Mesenchymal stem cell (in vitro differentiated cells and primary cell): ENCODE measurements at places on chromosomes 7 and 10.

DNA sequence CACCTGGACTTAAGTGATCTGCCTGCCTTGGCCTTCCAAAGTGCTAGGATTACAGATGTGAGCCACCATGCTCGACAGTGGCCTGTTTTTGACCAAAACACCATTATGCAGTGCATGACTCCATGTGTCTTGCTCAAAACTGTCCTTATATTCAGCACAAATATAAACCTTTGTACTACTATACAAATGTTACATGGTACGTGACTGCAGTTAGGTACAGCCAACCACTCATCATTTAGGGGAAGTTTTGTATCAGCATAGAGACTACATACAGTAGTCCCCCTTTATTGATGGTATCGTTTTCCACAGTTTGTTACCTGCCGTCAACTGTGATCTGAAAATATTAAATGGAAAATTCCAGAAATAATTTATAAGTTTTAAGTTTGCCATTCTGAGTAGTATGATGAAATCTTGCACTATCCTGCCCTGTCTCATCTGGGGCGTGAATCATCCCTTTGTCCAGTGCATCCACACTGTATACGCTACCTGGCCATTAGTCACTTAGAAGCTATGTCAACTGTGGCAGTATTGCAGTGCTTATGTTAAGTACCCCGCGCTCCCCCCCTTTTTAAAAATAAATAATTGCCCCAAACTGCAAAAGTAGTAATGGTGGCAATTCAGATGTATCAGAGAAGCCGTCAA is 23.3 kb upstream of the ZNF282 start:
- H3K36me3 ChIP-seq: peaks cover 75% of the 10 kb centered on the region
- no peak overlapping the region for H3K4me3 ChIP-seq
- H3K27ac ChIP-seq: no peak overlapping the region
- H3K4me1 ChIP-seq: no peaks in the 10 kb centered on the region
- H3K27me3 ChIP-seq: no peaks in the 10 kb centered on the region

- H3K27ac ChIP-seq: no peak overlapping the region
- peaks cover 19% of the 10 kb centered on the region for H3K27me3 ChIP-seq
- no peaks in the 10 kb centered on the region for H3K4me1 ChIP-seq
These were observed 117.6 kb upstream of the FAM204A start for GRCh38 chr10:118459642-118460193.

DNA sequence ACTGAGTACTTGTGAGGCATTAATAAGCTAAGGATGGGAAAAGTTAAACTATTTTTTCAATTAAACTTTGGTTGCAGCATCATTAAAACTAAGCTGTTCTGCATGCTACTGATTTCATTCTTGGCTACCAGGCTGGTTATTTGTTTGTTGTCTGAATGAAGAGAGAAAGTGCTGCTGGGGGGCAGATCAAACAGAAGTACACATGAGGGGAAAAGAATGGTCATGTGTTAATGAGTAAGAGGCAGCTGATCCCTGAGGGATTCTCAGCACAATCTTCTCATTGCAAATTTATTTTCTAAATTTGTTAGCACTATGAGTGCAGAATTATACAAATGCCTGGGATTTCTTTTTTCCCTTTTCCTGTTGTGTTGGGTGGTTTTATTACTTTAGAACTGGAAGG is 213.2 kb upstream of the HPS1 start:
- no peak overlapping the region for H3K27ac ChIP-seq
- no peaks in the 10 kb centered on the region for H3K36me3 ChIP-seq
- H3K4me1 ChIP-seq: no peaks in the 10 kb centered on the region

DNA sequence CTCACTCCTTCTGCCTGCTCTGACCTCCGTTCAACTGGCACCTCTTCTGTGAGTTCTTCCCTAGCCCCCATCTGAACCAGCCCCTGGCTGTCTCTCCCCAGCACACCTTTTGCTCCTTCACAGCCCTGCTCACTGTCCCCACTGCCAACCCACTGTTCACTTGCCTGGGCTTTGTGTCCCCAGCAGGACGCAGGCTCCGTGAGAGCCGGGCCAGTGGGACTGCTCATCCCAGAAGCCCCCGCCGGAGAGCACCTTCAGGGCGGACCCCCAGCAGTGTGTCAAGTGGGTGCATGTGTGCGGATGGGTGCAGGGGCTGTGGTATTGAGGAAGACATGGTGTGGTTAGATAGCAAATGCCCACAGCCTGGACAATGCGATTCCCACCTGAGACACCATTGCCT is 148.4 kb upstream of the RNF32 start:
- H3K4me1 ChIP-seq: peaks cover 2% of the 10 kb centered on the region
- DNase-seq: no peak
- no peak overlapping the region for H3K4me3 ChIP-seq
- H3K27me3 ChIP-seq: no peaks in the 10 kb centered on the region

- no peaks in the 10 kb centered on the region for H3K36me3 ChIP-seq
- no peak for DNase-seq
- H3K4me3 ChIP-seq: no peak overlapping the region
- peaks cover 6% of the 10 kb centered on the region for H3K27me3 ChIP-seq
These were observed 14.9 kb upstream of the LGI1 start for GRCh38 chr10:93742633-93743349.

DNA sequence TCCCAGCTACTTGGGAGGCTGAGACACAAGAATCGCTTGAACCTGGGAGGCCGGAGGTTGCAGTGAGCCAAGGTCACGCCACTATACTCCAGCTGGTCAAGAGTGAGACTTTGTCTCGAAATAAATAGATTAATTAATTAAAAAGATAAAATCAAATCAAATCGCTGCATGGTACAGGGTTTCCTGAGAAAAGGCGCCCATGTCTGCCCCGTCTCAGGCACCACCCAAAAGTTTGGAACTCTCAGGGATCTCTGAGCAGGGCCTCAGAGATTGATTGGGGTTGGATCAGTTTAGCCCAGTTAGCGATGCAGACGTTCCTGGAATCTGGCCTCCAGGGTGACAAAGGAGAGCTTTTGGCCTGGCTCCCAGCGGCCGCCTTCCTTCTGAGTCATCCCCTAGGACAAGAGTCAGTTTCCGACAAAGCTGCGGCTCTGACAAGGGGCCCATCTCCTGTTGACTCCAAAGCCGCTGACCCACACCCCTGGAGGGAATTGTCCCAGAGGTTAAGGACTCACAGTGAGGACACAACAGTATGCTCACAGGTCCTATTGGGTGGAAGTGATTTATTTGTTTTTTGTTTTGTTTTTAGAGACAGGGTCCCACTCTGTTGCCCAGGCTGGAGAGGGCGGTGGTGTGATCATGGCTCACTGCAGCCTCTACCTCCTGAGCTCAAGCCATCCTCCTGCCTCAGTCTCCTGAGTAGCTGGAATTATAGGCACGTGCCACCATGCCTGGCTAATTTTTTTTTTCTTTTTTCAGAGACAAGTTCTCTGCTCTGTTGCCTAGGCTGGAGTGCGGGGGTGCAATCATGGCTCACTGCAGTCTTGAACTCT is 6.8 kb downstream of the ORAI2 start:
- H3K27ac ChIP-seq: peak overlapping the region; percentile 62
- H3K27me3 ChIP-seq: no peaks in the 10 kb centered on the region
- peak; percentile 91 for DNase-seq
- H3K4me3 ChIP-seq: no peak overlapping the region

GRCh38 chr7:3069771-3070449 is 26.2 kb upstream of the CARD11 start:
- DNase-seq: no peak
- no peak overlapping the region for H3K27ac ChIP-seq
- H3K4me1 ChIP-seq: no peaks in the 10 kb centered on the region
- H3K36me3 ChIP-seq: no peaks in the 10 kb centered on the region
- peaks cover 8% of the 10 kb centered on the region for H3K27me3 ChIP-seq
